ENCODE measurements at places on chromosomes 4 and X.

GRCh38 chr4:27082776-27083175, 222.1 kb downstream of the STIM2 start:
- DNase-seq = no peak

DNA sequence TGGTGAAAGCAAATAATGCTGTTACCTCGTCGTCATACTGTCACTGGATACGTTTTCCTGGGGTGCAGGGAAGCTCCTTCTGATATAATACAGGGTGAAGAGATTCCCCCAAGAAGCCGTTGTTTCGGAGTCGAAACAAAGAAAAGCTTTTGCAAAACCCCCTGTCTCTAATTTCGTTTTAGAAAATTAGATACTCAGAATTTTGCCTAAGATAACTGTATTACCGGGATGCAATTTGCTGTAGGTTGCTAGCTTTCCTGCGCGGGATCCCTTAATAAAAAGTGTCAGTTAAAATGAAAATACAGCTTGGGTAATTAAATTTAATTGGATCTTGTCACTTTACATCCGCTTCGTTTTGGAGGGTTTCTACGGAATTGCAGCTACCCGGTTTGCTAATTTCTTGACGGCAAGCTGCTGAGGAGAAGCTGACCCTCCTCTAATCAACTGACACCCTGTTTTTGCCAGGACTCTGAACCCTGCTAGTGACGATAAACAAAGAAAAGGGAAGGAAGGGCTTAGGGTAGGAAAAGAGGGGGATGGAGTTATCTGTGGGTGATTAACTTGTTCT, 174.6 kb downstream of the SHOX start:
- DNase-seq = no peak

DNA sequence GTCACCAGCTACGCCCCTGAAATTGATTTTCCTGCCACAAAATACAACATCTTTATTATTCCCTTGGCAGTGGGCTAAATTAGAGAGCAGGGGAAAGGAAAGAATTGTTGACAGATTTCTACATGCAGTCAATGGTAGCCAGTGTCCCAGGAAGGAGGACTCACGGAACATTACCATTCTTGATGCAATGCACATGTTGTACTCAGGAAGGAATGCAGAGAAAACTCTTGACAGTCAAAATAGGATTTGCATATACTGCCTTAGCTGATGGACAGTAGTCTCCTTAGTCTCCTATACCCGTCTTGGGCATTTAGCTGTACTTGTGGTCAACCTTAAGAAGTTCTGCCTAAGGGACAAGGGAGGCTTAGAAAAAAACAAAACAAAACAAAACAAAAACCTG, 158.0 kb upstream of the GYPA start:
- DNase-seq = no peak

- no peak for DNase-seq
Observed at GRCh38 chrX:38879631-38880220, 78.5 kb downstream of the MID1IP1 start.

- DNase-seq = no peak
Observed at GRCh38 chrX:112834031-112834845, 6.4 kb downstream of the AMOT start.

GRCh38 chrX:15546745-15547144, 46.1 kb downstream of the BMX start:
- no peak for DNase-seq

DNA sequence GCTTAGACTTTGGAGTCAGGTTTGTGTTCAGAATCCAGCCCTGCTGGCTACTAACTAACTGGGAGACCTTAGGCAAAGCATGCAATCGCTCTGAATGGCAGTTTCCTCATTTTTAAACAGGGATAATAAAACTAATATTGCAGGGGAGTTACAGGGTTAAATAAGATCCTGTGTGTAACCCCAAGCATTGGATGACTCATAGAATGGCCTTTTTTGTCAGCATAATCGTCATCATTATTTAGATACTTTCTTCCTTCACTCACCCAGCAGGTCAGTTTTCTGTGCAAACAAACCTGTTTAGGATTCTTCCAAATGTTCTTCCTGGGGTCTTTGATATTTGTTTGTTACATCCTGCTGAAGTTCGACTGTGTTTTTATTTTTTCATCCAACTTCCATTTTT, 208.2 kb downstream of the EVC2 start:
- DNase-seq = no peak

DNA sequence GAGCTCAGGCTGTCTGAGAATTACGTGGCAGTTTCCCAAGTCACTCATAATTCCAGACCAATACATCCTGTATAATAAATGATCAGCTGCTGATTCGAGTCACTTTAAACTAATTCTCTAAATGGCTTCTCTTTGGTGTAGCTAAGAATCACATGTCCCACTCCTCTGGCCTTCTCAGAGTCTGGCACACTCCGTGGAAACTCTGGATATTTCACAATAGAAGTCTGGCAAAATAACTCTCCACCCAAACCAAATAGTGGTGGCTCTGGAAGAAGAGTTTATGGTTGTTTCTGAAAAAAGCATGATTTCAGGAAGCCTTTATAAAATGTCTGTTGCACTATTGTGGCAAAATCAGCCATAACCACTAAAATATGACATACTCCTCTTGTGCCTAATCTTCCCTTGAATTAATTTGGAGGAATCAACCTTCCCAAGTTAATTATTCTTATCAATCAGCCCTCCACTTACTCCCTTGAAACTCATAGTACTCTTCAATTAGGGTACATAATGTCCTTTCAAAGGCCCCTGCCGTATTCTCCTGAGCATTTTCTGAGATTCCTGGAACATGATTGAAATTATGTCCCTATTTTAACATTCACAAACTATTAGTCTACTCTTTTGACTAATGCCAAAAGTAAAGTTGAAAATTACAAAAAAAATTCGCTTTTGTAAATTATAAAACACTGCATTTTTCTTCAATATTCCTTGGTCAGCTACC, 991.6 kb downstream of the FAT4 start:
- DNase-seq = no peak

DNA sequence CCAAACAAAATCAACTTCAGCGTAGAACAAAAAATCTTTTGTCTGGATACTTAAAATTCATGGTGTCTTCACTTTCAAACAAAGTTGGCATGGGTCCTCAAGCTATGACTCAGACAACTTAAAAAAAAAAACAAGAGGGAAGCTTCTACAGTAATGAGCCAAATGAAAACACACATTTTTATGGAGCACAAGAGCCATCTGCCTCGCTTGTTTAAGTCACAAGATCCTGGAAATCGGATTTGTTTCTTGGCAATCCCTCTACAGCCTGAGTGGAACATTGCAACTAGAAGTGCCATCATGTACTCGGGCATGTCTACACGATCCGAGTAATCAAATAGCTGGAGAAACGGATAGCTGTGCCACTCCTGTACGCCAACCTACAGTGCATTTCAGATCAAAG, 22.6 kb downstream of the LAMP2 start:
- DNase-seq = no peak

DNA sequence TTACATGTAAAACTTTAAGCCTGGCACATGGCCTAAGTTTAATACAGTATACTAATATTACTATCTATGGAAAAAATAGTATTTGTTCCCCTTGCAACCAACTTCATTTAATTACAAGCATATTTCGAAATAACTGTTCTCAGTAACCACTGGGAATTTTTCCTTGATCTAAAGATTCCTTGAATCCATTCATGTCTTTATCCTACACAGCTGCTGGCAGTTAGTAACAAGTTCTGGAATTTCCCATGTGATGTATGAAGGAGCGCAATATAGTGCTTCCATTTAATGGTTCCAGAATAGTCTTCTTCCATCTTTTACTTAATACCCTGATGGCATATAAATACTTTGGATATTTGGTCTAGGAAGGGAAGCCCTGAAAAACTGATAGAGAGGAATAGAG, 136.5 kb downstream of the AASDH start:
- DNase-seq = no peak

- DNase-seq = no peak
Observed at GRCh38 chr4:95293014-95293413, 255.8 kb downstream of the UNC5C start.

DNA sequence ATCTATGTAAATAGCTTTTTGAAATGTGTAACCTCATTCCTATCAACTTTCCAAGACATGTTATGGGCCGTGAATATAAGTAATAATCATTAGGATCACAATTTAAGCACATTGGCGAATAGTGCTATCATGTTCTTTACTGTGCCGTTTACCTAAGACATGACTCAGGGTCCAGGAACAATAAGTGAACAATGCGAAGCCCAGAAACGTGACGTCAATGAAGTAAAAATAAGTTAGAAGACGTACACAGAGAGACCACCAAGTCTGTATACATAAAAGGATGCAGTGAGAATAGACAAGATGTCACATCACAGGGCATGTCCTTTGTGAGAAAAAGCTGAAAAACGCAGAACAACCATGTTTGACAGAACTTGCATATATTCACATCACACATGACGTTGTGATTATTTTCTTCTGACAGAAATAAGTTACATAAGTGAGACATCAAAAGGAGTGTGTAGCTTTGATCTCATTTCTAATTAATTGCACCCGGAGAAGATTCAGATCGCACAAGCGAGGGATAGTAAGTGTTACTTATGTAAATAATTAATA, 49.4 kb upstream of the FAT1 start:
- DNase-seq = no peak

- DNase-seq = no peak
Observed at GRCh38 chr4:39036172-39036571, 4.0 kb upstream of the TMEM156 start.

DNA sequence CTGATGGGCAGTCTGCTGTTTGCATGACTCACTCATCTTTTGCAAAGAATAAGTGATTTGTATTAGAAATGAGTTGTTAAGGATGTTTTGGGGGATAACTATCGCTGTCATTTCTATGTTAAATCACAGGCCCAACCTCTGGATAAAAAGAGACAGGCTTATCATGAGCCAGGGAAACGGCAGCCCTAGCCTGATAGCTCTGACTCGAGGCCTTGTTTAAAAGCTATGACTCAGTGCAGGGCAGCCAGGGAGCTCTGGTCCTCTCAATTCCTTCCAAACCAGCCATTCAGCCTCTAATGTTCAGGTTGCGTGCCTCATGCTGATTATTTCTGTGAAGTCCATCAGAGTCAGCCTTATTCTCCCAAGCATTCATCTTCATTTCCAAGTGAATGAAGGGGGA, 305.9 kb upstream of the HAND2 start:
- DNase-seq = no peak

- no peak for DNase-seq
Observed at GRCh38 chrX:47797084-47797483, 39.6 kb upstream of the ZNF81 start.
